Cortex of kidney (tissue), 1 donor: ENCODE measurements at places on chromosomes 2 and 18.

DNA sequence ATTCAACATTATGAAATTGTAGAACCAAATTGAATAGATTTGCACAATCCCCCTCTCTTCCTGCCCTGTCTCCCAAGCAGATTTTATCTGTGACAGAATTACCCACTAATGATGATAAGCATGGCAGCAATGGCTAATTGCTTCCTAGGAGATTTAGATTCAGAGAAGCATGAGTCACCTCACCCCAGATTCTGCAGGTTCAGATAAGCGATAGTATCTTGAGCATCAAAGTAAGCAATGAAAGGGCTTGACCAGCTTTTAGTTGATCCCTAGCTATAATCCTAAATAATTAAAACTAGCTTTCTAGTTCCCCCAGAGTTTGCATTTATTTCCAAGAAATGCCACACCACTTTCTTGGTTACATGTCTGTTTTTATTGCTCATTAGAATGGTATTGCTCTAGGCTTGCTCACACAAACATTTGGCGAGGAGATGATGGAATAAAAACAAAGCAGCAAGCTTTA lies 204.3 kb downstream of the GULP1 start:
- DNase-seq: no peak

DNA sequence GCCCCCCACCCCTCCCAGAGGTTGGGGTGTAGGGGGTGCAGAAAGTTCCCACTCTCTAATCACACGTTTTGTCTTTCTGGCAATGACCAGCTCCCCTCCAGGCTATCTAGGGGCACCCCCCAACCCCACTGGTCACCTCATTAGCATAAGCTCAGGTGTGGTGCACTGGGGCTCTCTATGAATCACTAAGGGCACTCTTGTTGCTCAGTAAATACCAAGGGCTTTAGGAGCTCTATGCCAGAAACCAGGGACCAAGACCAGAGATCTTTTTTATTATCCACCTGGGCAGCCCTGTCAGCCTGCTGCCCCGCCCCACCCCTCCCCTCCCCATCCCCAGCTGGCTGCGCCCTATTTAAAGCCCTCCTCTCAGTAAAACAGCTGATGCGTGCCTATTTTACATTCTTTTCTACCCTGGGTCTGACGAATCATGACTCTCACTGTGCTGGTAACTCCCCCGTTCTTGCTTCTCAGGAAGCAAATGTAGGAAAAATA lies 24.3 kb downstream of the NCK2 start:
- DNase-seq: no peak

- no peak for DNase-seq
Observed at GRCh38 chr2:177324797-177325196, 60.3 kb upstream of the NFE2L2 start.

DNA sequence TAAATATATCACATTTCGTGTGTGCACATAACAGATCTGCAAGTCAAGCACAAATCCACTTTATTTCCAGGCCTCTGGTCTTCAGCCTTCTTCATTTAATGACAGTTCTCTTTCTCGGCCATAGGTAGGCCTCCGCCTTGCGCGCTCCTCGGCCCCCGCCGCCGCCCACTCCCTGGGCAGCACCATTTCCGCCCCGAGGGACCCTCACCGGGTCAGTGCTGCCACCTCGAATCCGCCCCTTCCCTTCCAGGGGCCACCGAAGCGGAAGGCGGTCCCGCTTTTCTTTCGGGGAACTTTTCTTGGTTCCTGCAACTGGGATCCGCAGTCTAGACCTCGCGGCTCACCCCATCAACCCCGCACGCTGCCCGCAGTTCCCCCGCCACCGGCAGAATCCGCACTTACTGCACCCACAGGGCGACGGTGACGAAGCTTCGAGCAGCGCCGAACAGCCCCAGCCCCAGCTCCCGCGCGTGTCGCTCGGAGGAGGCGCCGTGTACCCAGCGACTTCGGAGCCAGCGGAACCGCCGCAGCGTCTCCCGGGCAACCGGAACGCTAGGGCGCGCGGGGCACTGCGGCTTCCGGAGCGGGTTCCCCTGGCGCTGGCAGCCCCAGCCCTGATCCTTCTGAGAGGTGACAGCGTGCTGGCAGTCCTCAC lies at the start of gene CDKL4:
Gene CDKL4 (minus strand): TSS at position 502 of the 655 bp plus-strand sequence.
- DNase-seq: no peak

GRCh38 chr2:9993488-9994165 lies 42.1 kb downstream of the GRHL1 start:
- no peak for DNase-seq

- no peak for DNase-seq
Observed at GRCh38 chr2:109031476-109032228, 42.6 kb upstream of the EDAR start.

DNA sequence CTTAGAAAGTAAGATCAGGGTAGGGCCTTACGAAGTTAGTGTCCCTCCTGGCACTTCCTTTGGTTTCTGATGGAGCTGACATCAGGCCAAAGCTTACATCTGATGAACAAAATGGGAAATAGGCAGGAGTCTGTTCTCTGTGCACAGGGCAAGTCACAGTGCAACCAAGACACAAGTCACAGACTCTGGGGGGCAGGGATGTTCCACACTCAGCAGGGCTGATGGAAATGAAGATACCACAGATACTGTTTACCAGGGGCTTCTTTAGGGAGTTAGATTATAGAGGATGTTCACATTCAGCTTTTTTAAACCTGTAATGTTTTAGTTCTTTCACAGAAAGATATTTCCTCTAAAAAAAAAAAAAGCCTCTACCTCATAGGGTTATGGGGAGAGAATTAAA lies 106.2 kb upstream of the EPC2 start:
- DNase-seq: no peak

- no peak for DNase-seq
Observed at GRCh38 chr2:111160758-111161157, 40.0 kb downstream of the BCL2L11 start.

- no peak for DNase-seq
Observed at GRCh38 chr2:11835403-11835802, 89.0 kb downstream of the LPIN1 start.

- no peak for DNase-seq
Observed at GRCh38 chr2:65043001-65043400, 13.2 kb upstream of the CEP68 start.

DNA sequence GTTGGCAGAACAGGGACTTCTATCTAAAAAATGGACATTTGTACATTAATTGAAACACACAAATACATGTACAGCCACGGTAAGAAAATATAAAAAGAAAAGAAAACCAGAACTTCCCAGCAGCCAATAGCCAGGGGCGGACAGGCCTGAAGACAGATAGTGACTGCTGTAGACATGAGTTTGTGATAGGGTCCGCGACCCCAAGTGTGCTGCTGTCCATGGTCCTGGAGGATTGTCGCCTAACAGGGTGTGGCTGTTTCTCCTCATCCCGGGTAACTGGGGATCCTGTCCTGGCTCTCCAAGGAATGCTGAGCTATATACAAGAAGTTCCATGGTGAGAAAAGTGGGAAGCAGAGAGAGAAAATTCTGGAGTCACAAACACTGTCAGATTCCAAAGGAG lies 266.5 kb upstream of the SALL3 start:
- no peak for DNase-seq

- no peak for DNase-seq
Observed at GRCh38 chr2:42198466-42198865, 29.3 kb downstream of the EML4 start.

GRCh38 chr2:105611811-105612424 lies 132.8 kb upstream of the NCK2 start:
- DNase-seq: no peak

GRCh38 chr18:67478249-67478648 lies 38.3 kb downstream of the DSEL start:
- DNase-seq: no peak

DNA sequence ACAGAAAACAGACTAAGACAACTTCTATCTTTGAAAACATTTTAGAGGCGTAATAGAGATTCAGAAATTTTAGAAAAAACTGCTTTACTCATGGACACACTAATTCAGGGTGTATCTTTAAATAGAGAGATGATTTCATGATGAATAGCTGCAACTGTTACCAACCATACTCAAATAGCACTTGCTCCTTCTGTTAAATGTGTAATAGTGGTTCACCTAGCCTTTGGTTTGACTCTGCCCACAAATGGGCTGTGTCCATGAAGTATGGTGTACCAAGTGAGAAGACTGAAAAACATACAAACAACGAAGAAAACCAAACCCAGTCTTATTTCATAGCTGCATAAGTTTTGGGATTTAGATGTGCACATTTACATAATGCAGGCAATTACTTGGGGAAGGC lies 610.6 kb downstream of the PLCL1 start:
- no peak for DNase-seq

DNA sequence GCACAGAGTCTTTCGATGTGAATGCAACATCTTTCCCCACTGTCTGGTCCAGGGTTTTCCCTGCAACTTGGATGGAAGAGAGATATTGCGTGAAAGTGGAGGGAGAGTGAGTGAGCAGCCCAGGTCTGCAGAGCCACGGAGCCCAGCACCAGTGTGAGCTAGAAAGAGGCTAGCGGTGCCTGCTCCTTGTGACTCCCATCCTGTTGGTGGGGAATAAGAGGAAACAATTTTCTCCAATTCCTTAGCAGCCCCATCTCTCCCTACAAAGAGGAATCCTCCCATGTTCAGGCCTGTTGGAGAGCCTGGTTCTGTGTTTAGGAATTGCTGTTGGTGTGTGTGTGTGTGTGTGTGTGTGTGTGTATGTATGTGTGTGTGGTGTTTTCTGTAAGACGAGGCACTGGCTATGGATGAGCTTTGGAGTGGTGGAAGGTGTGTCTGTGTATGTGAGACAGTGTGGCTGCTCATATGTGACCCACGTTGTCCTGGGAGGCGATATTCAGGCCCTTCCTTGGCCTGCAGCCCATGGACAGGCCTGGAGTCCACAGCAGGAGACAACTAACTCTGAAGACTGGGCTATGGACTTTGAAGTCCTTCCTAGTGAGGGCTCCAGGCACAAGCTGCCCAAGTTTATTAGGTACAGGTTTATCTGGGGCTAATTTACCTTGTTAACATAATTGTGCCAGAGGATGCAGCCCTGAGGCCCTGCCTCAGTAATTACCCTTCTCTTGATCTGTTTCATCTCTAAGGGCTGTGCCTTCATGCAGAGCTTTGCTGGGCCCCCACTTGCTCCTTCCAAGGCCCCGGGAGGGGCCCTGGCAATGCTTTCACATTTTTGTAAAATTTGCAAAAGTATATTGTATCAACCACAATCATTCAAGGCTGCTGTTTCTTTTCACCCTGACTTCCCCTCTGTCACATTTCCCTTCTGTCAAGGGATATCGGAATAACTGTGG lies 88.6 kb upstream of the HAAO start:
- DNase-seq: no peak

DNA sequence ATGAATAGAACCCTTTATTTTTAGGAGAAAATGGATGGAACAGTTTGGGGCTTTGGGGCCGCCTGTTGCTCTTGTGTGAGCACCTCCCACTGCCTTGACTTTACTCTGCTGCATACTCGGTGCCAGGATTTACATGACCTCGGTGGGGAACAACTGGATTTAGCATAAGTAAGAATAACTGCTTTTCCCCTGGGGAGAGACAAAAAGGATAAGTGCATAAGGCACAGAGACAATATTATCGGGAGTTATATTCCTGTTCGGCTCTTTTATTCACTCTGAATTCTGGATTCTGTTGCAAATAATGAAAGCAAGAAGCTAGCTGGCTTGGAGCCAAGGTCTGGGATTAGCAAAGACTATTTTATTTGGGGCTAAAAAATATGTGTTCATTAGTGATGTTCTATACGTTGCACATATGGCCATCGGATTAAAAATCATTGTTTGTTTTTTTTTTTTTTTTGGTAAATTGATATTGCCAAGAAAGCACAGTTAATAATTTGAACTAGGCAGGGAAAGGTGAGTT lies 69.8 kb downstream of the CYBRD1 start:
- DNase-seq: no peak

DNA sequence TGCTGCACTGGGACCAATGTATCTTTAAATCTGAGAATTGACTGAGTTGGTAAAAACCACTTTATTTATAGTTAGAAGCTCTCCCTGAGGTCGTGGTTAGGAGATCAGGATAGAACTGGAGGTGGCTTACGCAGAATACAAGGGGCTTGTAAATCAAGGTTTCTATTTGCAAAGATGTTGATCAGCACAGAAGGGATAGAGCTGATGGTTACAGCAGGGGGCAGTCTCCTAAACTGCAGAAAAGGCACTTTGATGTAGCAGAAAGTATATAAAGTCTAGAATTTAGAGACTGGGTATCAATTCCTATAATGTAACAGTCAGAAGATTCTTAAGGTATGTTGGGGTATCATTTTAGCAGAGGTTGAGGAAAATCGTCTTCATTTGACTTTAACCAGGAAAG lies 25.2 kb upstream of the ACVR1 start:
- DNase-seq: no peak

DNA sequence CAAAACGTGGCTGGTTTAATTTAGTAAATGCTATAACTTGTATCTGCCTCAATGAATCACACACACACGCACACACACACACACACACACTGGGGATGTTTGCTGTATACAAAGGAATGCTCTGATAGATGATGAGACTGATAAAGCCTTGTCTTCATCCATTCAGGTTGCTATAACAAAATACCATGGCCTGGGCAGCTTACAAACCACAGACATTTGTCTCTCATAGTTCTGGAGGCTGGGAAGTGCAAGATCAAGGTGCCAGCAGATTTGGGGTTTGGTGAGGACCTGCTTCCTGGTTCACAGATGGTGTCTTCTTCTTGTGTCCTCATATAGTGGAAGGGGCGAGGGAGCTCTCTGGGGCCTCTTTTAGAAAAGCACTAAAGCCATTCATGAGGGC lies 149.5 kb upstream of the HDAC4 start:
- DNase-seq: no peak

- no peak for DNase-seq
Observed at GRCh38 chr2:168336786-168337388, 89.5 kb upstream of the STK39 start.

- no peak for DNase-seq
Observed at GRCh38 chr2:227347117-227347516, 22.1 kb downstream of the MFF start.

DNA sequence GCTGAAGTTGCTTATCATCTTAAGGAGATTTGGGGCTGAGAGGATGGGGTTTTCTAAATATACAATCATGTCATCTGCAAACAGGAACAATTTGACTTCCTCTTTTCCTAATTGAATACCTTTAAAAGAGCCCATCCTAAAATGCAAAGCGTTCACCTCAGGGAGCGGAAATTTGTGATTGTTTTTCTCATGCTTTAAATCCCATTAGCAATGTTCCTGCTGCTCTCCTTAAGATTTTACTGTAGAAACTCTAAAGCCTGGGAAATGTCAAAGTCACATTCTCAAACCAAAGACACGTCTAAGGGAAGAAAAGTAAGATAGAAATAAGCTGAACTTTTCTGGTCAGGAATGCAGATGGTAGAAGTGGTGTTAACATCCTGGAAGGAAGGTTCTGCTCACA lies 285.8 kb upstream of the MAP2 start:
- DNase-seq: no peak

- DNase-seq: no peak
Observed at GRCh38 chr2:202037086-202037485, 3.4 kb downstream of the FZD7 start.

DNA sequence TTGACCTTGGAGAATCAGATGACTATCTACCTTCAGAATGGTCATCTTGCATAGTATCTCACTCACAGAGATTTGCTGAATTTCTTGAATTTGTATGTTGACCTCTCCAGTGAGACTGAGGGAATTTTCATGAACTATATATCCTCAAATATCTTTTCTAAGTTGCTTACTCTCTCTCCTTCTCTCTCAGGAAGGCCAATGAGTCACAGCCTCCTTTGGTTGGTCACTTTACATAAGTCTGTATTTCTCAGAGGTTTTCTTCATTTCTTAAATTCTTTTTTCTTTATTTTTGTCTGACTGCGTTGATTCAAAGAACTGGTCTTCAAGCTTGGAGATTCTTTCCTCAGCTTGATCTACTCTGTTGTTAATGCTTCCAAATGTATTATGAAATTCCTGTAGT lies 51.7 kb downstream of the VIT start:
- no peak for DNase-seq
